ENCODE measurements at places on chromosomes 13 and 19.
A peak's percentile ranks its signal among the peaks of the same experiment; 100 is the strongest.

DNA sequence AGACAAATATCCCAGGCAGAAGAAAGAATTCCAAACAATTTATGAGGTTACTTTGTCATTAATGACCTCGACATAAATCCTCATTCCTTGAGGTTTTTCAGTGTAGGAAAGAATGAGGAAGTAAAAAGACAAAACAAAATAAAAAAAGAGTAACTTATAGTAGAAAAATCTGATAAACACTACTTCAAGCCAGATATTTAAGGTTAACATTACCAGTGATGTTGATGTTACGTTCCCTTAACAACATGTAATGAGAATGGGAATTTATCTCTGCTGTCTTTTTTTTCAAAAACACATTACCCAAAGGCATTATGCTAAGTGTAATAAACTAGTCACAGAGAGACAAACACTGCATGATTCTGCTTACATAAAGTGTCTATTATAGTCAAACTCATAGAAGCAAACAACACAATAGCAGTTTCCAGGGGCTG, 935.1 kb downstream of the SLITRK1 start:
- no peak overlapping the region for H3K4me3 ChIP-seq
- no peaks in the 10 kb centered on the region for H3K36me3 ChIP-seq
- H3K27ac ChIP-seq = no peak overlapping the region
- no peaks in the 10 kb centered on the region for H3K27me3 ChIP-seq
- no peaks in the 10 kb centered on the region for H3K4me1 ChIP-seq
- DNase-seq = no peak

DNA sequence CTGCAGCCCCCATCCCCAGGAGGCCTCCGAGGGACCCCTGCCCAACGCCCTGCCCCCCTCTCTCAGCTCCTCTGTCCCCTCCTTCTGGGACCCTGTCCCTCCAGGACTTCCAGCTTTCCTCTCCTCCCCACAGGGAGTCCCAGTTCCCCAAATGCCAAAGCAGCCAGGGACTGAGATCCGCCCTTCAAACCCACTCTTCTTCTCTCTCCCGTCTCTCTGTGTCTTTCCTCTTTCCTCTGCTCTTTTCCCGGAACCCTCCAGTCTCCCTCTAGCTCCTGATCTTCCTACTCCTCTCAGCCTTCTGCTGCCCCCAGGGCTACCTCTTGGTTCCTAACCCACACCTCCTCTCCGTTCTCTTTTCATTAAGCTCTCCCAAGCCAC, 377 bp downstream of the CA11 start:
- H3K4me1 ChIP-seq = peaks cover 24% of the 10 kb centered on the region
- peak overlapping the region; percentile 19 for H3K27ac ChIP-seq
- no peaks in the 10 kb centered on the region for H3K36me3 ChIP-seq
- peak overlapping the region; percentile 81 for H3K4me3 ChIP-seq
- H3K27me3 ChIP-seq = peaks cover 17% of the 10 kb centered on the region

- H3K36me3 ChIP-seq = peaks cover 6% of the 10 kb centered on the region
- H3K27ac ChIP-seq = no peak overlapping the region
- no peaks in the 10 kb centered on the region for H3K4me1 ChIP-seq
- H3K27me3 ChIP-seq = no peaks in the 10 kb centered on the region
- H3K4me3 ChIP-seq = no peak overlapping the region
- DNase-seq = no peak
Measured at GRCh38 chr13:107043021-107043956, 475.4 kb upstream of the ARGLU1 start.

- H3K4me1 ChIP-seq = peaks cover 8% of the 10 kb centered on the region
- no peak for DNase-seq
- H3K4me3 ChIP-seq = no peak overlapping the region
- no peaks in the 10 kb centered on the region for H3K27me3 ChIP-seq
- no peak overlapping the region for H3K27ac ChIP-seq
Measured at GRCh38 chr13:42334329-42334706, 62.4 kb downstream of the AKAP11 start.

DNA sequence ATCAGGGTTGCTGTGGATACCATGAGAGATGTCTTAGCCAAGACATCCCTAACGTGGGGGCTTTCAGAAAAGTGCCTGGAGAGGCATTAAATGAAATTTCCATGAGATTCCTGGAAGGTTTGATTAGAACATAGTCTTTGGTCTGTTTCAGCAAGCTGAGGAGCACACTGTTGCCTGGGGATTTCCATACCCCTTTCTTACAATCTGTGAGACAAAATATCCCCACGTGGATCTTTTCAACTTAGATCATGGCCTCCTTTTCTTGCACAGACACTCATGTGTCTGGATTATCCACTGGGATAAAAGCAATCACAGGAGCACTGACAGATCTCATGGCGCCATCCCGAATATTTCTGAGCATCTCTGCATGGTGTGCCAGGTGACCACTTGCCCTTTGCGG, 41.7 kb downstream of the GPR12 start:
- H3K27ac ChIP-seq = no peak overlapping the region
- no peaks in the 10 kb centered on the region for H3K36me3 ChIP-seq
- H3K4me1 ChIP-seq = peaks cover 5% of the 10 kb centered on the region
- no peak for DNase-seq
- H3K27me3 ChIP-seq = no peaks in the 10 kb centered on the region

DNA sequence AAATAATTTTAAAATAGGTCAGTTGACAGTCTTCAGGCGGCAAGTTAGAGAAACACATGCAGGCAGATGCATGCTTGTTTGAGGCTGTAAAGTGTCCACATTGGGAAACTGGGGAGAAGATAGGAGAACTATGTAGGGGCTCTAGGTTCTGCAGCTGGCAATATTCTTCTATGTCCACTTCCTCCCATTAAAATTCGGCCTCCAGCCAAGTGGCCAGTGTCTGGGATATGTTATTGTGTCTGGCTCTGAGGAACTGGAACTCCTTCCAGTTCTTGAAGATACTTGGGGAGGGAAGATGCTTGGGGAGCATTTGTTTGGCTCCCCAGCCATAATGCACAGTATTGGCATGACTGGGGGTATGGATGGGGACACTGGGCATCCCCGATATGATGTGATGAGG, 20.9 kb upstream of the KLF2 start:
- no peaks in the 10 kb centered on the region for H3K4me1 ChIP-seq
- no peak overlapping the region for H3K27ac ChIP-seq
- no peaks in the 10 kb centered on the region for H3K36me3 ChIP-seq
- H3K4me3 ChIP-seq = no peak overlapping the region
- H3K27me3 ChIP-seq = peaks cover 4% of the 10 kb centered on the region

DNA sequence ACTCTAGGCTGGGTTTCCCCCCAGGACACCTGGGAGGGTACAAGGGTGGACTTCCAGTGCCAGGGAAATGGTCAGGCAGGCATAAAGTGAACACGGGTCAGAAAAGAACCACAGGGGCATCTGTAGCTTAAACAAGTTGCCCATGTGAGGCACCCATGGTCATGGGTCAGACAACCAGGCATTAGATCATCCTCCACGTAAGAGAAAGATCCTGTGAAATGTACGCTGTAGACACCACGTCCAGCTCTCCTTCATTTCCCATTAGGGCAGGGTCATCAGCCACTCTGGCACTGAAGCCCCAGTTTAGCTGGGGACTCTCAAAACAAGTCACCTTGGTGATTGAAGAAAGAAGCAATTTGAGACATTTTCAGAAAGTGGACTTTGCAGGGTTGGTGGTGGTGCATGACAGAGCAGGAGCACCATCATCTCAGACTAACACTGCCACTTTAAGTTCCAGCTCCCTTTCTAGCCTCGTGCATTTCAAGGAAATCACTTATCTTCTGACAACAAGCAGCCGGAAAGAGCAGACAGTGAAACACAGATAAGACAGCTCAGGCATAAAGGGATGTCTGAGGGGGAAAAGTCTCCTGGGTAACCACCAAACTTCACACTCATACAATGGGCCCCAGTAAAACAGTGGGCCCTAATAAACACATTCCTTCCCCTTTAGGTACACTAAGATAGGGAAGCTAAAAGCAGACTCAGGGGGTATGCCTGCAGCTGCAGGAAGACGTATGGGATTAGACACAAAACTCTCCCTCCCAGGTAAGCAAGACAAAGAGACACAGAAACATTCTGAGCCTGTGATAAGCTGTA, 16.1 kb upstream of the SIGLEC6 start:
- H3K27me3 ChIP-seq = peaks cover 65% of the 10 kb centered on the region
- H3K36me3 ChIP-seq = no peaks in the 10 kb centered on the region
- no peaks in the 10 kb centered on the region for H3K4me1 ChIP-seq
- DNase-seq = no peak

Measured in neural crest cell (in vitro differentiated cells).